Vagina (tissue), 2 donors: ENCODE measurements at places on chromosomes 11 and 22.

- DNase-seq, result no peak
Measured at GRCh38 chr11:118572981-118573550, 857 bp downstream of the ARCN1 start.

GRCh38 chr11:80241766-80242165, 800.9 kb upstream of the TENM4 start:
- DNase-seq, result no peak

DNA sequence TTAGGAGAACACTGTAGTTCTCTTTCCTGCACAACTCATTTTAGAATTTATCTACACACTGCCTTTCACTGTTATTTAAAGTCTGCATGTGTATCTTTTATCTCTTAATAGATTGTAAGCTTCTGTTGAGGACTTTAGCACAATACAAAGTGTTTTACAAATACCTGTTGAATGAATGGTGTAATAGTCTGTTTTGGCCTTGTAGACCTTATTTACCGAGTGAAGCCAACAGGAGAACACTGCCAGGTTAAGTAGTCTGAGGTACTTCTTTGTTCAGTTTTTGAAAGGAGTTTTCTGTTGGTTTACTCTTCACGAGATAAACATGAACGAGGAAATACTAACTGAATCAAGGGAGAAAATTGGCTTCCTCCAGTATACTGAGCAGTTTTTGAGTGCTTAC, 31.0 kb downstream of the SIK2 start:
- no peak for DNase-seq

DNA sequence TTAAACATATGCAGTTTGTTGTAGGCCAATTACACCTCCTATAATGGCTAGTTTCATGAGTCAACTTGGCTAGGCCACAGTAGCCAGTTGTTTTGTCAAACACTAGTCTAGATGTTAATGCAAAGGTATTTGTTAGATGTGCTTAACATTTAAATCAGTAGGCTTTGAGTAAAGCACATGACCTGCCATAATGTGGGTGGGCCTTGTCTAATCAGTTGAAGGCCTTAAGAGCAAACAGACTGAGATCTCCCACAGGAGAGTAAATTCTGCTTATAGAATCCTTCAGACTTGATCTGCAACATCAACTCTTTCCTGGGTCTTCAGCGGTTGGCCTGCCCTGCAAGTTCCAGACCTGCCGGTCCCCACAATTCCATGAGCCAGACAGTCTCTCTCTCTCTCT, 1345.9 kb downstream of the BRD1 start:
- no peak for DNase-seq

GRCh38 chr11:68481579-68482240, 21.2 kb downstream of the PPP6R3 start:
- DNase-seq, result no peak

DNA sequence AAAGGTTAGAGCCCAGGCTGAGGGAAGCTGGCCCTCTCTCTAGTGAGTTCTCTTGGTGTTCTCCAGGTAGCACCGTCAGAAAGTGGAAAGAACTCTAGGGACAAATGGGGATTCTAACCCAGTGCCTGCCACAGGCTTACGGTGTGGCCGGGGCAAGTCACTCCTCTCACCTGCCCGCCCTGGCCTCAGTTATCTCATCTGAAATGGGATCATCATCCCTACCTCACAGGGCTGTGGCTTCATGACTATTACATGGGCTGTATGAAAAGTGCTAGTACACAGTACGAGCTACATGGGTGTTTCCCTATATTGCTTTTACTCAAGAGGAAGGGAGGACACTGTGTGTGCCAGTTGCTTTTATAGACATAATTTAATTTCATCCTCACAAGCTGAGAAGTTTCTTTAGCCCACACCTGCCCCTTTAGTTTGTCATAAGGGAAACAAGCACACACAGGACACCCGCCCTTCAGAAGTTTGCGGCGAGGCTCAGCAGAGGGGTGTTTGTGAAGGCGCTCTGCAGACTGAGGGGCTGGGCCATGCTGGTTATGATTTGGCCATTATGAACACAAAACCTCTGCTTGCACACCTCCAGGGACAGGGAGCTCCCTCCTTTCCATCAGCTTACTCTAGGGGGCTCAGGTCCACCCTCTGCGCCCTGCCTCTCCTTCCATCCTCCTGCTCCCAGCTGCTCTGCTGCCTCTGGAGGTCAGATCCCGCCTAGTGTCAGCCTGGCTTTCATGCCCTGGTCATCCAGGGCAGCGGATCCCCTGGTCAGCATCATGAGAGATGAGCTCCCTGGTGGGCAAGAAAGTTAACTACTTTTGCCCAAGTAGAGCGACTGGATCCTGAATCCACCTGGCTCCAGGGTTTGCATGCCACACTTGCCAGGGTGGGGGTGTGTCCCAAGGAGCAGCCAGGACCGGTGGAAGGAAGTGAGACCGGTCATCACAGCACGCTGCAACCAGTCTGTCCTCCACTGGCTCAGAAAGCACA, 1.2 kb downstream of the KLHL35 start:
- DNase-seq, result no peak

DNA sequence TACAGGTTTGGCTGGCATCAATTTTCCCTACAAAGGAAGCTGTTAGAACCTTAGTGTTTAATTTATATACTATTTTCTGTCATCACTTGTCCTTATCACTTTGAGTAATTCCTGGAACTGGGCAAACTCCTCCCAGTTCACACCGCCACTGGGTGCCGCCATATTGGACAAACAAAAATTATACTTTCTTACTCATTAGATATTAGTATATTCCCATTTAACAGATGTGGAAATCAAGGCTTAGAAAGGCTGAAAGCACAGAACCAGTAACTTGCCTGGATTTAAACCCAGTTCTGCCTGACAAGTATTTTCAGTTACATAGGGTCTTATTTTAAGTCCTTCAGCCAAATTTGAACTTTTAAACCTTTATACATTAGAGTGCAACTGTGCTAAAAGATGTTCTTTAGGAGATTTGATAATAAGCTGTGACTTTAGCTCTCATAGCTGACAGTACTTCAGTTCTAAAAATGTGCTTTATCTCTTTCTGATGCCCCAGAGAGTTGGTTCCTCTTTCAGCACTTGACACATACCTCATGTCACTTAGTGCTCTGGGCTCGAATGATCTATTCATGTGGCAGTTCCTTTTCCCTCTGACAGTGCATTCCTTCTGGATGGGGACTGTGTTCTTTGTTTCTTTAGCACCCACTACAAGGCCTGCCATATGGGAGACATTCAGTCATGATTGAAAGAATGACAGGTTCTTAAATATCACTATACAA, 25.4 kb downstream of the COA4 start:
- DNase-seq, result no peak

GRCh38 chr11:69116671-69117070, 39.1 kb upstream of the SMIM38 start:
- no peak for DNase-seq

DNA sequence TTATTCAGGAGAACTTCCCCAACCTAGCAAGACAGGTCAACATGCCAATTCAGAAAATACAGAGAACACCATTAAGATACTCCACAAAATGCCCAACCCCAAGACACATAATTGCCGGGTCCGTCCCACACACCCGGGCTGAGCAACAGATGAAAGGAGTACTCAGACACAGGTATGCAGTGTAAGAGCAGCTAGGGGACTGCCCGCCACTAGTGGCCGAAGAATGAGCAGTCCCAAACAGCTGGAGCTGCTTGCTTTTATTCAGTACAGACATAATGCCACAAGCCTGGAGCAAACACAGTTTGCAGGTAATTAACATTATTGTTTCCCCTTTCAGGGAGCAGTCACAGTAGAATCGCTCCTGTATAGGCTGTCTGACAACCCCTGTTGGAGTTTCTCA, 364.6 kb downstream of the LUZP2 start:
- no peak for DNase-seq

DNA sequence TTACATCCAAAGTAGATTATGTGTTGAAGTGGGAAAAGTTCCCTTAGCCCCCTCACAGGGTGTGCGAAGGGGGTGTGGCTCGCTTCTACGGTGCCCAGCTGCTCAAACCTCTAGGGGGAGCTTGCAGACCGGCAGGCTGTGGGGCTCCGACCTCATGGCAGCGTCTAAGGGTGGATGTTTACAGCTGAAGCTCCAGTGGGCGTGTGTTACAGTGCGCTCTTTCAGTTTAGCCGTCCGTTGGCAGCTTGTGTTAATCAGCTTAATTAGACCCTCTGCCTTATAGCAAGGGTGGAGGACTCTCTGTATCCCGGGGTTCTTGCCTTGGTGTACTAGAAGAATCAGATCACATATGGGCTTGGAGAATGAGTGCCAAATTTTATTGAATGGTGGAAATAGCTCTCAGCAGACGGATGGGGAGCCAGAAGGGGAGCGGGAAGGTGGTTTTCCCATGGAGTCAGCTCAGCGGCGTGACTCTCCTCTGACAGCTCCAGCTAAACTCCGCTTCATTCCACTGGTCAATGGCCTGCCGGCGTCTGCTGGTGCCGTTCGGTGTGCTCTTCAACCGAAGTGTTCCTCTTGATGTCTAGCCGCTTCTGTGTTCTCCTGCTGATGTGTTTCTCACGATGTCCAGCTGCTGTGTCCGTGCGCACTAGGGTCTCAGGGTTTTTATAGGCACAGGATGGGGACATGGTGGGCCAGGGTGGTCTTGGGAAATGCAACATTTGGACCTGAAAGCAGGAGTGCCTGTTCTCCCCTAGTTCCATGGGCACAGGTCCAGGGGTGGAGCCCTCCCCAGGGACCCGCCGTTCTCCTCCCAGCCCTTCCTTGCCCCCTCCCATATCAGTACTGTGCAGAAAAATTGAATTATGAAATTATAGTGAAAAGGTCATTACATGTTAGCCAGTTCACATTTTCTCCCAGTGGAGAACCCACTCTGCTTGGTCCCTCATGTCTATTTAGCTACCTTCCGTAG, 28.6 kb upstream of the OR10G7 start:
- no peak for DNase-seq

DNA sequence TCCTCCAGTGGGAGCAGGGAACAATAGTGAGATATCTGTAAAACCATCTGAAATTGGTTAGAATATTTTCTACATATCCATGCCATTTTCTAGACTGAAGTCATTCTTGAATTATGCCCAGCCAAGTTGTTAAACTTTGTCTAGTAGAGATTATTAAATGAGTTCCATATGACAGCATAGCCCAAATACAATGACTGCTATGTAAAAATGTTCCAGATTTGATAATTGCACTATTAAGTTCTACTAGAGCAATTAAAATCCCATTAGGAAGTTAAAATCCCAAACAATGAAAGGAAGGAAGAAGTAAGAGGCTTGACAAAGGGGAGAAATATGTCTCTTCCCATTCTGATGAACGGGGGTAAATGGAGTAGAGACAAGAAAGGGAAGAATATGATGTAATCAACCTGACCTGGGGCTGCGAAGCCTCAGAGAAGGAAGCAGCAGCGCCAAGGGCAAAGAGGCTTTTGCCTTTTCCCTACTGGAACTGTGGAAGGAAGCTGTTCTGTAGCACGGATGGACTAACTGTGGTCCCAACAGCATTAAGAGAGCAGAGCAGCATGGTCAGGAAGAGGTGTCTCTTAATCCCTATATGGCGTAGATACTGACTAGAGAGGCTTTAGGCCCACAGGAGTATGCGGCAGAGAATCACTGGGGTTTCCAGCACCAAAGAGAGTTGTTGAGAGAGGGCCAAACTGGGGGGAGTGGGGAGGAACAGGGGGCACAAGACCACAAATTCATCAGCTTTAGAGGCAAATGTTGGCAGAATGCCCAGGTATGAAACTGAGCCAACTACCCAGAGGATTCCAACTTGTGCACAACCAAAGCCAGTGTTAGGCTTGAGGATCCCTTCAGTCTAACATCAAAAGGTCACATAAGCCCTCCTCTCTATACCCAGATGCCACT, 26.7 kb downstream of the RRP8 start:
- no peak for DNase-seq

- no peak for DNase-seq
Measured at GRCh38 chr22:23714596-23715578, 24.1 kb downstream of the RGL4 start.

- no peak for DNase-seq
Measured at GRCh38 chr11:44860346-44860745, 90.3 kb downstream of the TP53I11 start.

DNA sequence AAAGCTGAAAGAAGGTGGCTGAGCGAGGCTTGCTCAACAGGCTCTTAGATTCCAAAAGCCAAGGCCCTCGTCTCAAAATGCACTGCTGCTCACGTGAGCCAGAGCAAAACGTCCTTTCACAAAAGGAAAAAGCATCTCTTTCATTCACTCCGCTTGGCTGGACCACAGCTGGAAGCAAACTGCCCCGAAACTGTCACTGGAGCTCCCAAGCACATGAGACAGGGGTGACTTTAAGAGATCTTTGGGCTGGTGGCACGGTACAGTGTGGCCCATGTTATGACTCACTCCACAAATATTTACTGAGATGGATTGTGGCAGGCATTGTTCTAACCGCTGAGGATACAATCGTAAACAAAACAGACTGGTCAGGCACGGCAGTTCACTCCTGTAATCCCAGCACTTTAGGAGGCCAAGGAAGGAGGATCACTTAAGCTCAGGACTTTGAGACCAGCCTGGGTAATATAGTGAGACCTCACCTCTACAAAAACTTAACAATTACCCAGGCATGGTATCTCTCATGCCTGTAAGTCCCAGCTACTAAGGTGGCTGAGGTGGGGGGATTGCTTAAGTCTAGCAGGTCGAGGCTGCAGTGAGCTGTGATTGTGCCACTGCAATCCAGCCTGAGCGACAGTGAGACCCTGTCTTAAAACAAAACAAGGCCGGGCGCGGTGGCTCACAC, 3.6 kb downstream of the PLA2G6 start:
- no peak for DNase-seq

DNA sequence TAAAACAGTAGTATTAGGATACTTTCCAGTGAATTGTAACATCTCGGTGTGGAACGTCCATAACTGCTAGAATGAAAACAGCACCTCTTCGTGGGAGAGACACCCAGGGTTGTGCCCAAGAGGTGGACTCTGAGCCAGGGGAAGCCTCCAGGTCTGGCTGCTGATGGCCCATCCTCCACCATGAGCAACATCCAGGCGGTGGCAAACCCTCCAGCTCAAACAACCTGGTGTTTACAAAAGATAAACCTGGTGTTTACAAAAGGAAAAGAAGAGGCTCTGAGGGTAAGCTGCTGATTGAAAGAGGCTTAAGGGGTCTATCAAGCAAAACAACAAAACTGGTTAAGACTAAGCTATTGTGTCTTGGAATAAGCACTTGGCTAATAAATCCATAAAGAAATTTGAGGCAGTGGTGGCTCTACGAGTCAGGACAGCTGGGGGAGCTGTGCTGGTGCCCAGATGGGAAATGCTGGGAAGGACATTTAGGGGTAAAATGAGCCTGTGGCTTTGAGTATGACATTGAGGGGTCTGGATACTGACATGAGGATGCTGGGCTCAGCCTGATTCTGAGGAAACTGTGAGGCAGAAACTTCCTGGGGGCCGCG, 909.0 kb downstream of the BRD1 start:
- no peak for DNase-seq

DNA sequence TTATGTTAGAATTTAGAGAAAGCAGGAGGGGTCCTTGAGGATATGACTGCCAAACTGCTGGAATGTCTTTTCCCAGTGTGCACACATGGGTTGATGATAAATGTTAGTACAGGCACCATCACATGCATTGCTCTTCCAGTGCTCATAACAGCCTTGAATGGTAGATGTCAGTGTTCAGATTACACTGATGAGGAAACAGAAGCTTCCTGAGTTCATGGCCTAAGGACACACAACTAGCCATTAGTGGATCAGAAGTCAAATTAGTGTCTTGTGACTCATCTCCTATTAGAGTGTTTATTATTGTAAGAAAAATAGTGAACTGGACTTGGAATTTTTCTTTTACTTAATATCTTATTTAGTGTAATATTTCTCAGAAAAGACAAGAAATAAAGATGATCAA, 241.5 kb downstream of the DDX10 start:
- DNase-seq, result no peak

- DNase-seq, result no peak
Measured at GRCh38 chr11:118054712-118055640, 21.9 kb upstream of the TMPRSS4 start.

- DNase-seq, result no peak
Measured at GRCh38 chr22:35352214-35353111, 28.4 kb upstream of the HMOX1 start.
